ENCODE measurements at places on chromosomes 11 and 22.

DNA sequence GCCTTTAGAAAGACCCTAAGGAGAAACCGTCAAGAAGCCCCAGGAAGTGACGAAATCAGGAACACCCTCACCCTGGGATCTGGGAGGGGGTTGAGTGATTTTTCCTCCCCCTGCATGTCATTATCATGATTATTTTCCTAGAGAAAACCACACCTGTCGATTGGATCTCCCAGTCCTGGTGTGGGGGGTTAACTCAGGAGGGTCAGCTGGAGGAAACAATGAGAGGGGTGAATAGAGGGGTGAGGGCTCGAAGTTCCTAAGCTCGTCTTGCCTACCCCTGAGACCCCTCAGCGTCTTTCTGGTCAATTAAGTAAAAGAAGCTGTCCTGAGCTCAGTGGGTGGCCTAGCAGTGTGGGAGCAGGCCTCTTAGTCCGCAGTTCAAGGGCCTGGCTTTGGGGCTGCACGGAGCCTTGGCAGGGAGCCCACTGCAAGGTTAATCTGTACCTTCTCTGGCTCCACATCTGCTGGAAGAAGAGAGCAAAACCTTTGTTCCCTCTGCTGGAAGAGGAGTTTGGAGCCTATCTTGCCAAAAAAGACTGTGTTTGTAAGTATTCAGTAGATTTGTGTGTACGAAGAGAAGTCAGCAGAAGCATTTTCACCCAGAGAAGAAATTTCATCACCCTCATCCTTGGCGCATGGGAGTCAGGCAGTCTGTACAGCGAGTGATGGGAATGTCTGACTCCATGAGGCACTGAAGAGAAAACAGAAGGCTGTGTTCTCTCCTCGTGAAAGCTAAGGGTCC is 34.2 kb upstream of the FTH1 start:
- DNase-seq = peak; percentile 53

- DNase-seq = no peak
These were observed 5.8 kb downstream of the SCUBE1 start for GRCh38 chr22:43337385-43337784.

DNA sequence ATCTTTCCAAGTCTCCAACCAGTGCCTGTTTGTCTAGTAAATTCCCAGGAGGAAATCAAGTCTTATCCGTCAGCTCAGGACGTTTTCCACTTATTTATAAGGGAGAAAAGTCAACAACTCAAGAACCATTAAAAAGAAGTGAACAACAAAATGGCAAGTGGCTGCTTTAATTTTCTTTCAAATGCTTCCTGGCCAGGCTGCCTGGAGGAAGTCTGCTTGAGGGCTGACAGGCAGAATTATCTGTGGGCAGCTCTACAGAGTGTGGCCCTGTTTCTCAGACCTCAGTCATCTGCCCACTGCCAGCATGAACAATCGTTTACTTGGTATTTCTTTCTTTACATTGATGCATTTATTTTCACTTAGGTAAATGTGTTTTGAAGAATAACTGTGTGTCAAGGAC is 281.9 kb upstream of the ISX start:
- DNase-seq = no peak

DNA sequence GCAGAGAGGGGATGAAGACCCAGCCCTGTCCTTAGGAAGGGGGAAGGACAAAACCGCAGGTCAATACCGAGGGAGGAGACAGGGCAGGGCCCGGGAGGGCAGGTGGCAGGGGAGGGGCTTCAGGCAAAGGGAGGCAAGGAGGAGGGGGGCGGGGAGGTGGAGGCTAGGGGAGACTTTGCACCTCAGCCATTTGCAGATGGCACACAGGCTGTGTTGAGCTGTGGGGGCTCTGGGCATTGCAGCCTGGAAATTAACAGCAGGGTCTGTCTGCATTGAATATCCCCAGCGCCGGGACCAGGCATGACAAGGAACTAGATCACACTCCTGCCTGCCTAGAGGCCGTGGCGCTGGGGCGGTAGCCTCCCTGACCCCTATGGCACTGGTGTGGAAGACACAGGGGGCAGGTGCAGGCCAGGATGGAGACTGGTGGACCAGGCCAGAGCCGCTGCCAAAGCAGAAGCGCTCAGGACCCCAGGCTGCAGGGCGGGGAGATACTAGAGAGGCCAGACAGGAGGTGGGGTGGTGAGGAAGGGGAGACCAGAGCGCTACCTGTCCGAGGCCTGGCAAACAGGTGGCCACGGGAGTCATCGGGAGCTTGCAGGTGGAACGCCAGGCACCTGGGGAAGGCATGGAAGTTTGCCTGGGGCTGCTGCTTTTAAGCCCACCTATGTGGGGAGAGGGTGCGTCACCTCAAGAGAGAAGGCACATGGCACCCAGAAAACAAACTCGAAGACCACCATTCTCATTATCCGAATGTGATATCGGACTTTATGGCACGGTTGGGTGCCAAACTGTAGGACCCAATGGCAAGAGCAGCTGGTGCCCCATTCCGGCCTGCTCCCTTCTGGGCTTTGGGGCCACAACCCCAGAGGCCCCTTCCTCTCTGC is 11.5 kb downstream of the CBX6 start:
- DNase-seq = no peak

- no peak for DNase-seq
These were observed 16.0 kb upstream of the TMPRSS4 start for GRCh38 chr11:118060869-118061268.

- peak; percentile 35 for DNase-seq
These were observed 1.6 kb downstream of the NCAM1 start for GRCh38 chr11:112962579-112963367.

- no peak for DNase-seq
These were observed 91.7 kb upstream of the ANO1 start for GRCh38 chr11:69986440-69986787.

- no peak for DNase-seq
These were observed 8.5 kb downstream of the TMEM132A start for GRCh38 chr11:60932605-60933356.

- DNase-seq = no peak
These were observed 7.8 kb upstream of the ADAMTS8 start for GRCh38 chr11:130436171-130436570.

- no peak for DNase-seq
These were observed 31.8 kb downstream of the USP35 start for GRCh38 chr11:78220218-78221157.

DNA sequence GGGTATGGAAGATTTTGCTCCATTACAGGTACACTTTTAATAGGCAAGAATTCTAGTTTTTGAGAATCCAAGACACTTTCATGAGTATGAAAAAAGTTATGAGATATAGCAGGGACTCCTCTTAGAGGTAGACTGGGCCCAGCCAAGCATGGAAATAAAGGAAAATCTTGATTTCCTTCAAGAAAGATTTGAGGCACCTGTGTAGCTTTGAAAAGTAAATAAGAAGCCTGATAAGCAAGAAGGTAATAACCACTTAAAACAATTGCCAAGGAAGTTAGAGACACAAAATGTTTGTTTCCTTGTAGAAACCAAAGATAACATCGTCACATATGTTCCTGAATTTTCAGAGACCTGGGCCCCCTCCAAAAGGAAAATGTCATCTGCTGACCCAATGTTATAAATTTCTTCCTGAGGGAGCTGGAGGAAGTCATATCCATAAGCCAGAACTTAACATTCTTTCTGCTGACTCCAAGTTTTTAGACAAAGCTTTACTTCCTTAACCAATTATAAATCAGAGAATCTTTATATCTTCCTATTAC is 314.5 kb upstream of the ANO3 start:
- no peak for DNase-seq

DNA sequence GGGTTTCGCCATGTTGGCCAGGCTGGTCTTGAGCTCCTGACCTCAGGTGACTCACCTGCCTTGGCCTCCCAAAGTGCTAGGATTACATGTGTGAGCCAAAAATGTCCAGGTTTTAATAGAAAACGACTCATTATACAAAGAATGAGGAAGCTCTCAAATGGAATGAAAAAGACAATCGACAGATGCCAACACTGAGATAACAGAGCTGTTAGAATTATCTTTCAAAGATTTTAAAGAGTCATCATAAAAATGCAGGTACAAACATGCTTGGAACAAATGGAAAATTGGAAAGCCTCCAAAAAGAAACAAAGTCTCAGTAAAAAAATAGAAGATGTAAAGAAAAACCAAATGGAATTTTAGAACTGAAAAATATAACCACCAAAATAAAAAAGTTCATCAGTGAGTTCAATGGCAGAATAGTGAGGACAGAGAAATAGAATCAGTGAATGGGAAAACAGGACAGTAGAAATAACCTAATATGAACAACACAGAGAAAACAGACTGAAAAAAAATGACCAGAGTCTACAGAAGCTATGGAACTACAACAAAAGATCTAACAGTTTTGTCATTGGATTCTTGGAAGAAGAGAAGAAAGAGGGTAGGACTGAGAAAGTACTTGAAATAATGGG is 10.9 kb downstream of the GAB2 start:
- DNase-seq = no peak

- no peak for DNase-seq
These were observed 12.2 kb downstream of the RPS6KA4 start for GRCh38 chr11:64371201-64371600.

DNA sequence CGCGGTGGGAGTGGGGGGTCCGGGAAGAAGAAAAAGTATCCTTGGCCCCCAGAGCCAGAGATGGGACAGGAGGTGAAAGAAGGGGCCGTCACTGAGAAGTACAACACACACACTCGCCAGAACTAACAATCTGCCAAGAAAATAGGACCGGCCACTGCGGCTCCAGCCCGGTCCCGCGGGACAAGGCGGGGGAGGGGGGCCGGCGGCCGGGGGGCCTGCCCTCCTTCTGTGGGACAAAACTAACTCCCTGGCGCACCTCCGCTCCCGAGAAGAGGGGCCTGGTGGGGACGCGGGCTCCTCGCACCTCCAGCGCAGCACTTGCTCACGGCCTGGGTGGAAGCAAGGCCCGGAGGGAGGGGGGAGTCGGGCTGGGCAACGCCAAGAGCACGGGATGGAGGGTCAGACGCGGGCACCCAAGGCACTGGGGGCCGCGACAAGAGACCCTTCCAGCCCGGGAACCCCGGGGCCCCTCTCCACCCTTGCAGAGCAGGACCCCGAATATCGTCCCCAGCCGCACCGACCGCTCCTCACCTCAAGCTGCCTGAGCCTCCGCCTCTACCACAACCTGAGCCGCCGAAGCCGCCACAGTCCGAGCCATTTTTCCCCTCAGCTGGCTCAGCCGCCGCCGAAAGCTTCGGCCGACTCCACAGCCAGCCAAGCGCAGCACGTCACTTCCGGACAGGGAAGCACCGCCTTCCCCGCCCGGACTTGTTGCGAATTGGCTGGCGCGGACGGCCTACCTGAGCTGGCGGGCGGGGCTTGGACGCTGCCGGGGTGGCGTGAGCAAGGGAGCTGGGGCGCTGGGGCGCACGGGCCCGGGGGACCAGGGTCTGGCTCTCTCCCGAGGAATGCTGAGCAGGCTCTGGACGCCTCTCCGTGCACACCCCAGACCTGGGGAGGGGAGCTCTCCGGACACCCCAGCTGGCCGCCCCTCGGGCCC is at the start of gene PIK3C2A:
PIK3C2A (minus strand) TSS at position 670 of the 940 bp plus-strand sequence. CDS start 38,245 bp downstream, outside the sequence.
- peak; percentile 97 for DNase-seq
